ENCODE measurements at places on chromosomes 6 and 20.

GRCh38 chr20:34461779-34462087, 54.5 kb upstream of the DYNLRB1 start:
- DNase-seq: no peak

- no peak for DNase-seq
Measured at GRCh38 chr6:136344420-136344819, 54.8 kb upstream of the BCLAF1 start.

DNA sequence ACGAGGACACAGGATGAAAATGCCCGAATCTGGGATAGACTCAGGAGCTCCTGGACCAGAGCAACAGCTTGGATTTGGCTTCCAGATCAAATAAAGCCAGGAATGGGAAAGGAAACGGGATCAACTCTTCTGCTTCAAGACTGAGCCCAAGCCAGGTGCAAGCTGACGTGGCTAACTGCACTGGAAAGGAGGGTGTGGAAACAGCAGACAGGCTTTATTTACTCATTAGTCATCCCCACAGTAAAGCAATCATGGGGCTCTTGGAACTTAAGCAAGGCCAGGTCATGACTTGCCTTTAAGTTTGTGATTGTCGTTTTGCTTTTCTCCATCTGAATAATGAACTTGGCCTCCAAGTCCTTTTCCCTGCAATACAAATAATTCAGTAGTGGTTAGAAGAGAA, 45.2 kb downstream of the KIF16B start:
- no peak for DNase-seq

DNA sequence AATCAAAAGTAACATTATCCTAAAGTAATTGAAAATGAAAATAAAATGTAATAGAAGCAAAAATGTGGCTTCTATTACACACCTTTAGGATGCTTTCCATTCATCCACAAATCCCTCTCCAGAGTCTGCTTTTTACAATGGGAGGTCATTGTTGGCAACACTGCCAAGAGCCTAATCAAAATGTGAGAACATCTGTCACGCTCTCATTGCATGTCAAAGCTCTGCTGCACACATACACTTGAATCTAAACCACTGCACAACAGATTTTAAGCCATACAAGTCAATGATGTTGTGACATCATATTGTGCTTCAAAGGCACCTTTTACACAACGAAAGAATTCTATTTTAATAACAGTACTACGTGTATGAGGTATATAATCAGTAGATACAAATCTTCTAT, 82.1 kb downstream of the PREP start:
- DNase-seq: no peak

DNA sequence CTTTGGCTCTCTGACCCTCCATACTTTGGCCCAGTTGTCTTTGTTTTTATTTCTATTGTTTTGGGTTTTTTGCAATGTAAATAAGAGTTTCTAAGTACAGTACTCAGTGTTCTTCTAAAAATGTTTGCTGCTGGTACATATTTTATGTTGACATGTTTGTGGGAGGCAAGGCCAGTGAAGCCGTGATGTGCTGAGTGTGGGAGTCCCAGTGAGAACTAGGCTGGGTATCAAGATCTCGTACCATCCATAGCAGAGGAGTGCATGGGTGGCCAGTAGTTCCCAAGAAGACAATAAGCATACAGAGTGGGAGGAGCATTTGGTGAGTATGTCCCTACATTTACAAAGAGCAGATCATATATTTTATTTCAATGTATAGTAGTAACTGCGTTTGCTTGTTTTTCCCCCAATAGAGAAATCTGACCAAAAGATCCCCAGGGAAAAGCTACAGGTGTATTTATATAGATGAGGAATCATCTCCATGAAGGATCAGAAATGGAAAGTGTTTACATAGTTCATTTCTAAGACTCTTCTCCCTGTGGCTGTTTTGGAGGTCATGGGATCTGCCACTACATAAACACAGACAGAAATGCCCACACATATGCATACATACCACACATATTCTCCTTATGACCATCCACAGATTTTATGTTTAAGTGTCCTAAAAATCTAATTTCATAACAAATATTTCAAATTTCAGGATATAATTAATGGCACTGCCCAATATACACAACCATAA, 285.9 kb downstream of the ALDH8A1 start:
- no peak for DNase-seq

- DNase-seq: no peak
Measured at GRCh38 chr20:47195573-47195972, 160.9 kb downstream of the ZMYND8 start.

GRCh38 chr6:26232940-26233648, 131.9 kb upstream of the BTN3A2 start:
- no peak for DNase-seq

GRCh38 chr6:21245488-21245887, 348.1 kb upstream of the SOX4 start:
- no peak for DNase-seq

- DNase-seq: no peak
Measured at GRCh38 chr20:59138114-59138748, 25.4 kb upstream of the ZNF831 start.

DNA sequence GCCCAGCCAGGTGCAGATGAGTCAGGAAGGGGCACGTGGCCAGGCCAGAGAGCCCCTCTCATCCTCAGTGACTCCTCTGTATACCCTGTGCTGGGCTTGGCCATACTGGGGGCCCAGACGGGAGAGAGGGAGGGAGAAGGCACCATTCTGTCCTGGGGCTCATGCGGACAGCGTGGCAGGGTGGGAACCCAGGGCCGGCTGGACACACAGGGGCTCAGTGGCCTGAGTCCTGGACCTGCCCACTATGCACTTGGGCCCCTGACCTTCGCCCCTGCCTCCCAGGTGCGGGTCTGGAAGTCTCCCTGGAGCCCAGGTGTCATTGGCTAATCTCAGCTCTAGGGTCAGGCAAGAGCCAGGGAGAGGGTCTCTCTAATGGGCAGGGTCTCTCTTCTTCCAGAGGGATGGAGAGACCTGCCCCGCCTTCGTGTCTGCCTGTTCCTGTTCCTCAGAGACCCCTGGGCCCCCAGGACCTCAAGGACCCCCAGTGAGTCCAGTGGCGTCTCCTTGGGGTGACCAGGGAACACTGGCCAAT, 27.7 kb downstream of the COL20A1 start:
- no peak for DNase-seq

DNA sequence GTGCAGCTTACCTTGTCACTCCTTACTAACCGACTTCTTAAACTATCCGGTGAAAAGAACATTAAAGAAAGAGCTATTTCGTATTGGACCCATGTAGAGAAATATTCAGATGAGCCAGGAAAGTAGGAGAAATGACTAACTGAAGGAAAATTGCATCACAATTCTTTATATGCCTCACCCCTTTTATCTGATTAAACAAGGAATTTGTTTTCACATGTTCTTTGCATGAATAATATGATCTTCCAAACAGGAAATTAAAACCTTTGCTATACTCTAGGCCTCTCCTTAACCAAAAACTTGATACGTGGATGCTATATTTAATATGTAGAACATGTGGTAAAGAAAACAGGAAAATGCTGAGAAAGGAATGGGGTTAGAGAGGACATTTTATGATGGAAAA, 41.9 kb upstream of the LRRC1 start:
- no peak for DNase-seq

GRCh38 chr6:2868637-2869036, 27.0 kb upstream of the SERPINB1 start:
- DNase-seq: no peak

DNA sequence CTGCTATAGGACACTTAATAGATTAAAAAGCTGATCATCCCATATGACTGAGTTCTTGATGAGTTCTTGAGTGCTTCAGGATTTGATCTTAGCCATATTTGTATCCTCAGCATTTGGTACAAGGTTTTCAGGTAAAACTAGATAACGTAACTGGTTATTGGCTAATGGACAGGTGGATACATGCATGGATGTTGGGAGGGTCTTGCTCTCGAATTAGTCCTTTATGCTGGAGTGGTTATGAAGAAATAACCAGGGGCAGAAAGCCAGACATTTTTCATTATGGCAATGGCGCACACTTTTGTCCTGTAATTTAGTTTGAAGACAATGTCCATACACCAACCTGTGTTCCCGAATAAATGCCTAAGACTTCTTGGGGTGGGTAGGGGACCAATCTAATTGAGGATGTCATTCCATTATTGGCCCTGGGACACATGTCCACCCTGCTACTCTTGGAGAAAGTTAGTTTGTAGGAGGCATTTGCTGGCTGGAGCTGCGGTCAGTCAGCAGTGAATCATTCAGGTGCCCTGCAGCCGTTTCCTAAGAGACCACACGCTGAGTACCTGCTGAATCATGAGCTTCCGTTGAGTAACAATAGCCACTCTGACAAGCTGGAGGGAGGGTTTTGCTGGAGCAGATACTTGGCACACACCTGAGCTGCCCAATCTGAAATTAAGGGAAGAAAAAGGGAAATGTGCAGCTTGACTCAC, 194.4 kb downstream of the FOXA2 start:
- DNase-seq: no peak

GRCh38 chr6:128278836-128279235, 241.6 kb downstream of the PTPRK start:
- DNase-seq: no peak

DNA sequence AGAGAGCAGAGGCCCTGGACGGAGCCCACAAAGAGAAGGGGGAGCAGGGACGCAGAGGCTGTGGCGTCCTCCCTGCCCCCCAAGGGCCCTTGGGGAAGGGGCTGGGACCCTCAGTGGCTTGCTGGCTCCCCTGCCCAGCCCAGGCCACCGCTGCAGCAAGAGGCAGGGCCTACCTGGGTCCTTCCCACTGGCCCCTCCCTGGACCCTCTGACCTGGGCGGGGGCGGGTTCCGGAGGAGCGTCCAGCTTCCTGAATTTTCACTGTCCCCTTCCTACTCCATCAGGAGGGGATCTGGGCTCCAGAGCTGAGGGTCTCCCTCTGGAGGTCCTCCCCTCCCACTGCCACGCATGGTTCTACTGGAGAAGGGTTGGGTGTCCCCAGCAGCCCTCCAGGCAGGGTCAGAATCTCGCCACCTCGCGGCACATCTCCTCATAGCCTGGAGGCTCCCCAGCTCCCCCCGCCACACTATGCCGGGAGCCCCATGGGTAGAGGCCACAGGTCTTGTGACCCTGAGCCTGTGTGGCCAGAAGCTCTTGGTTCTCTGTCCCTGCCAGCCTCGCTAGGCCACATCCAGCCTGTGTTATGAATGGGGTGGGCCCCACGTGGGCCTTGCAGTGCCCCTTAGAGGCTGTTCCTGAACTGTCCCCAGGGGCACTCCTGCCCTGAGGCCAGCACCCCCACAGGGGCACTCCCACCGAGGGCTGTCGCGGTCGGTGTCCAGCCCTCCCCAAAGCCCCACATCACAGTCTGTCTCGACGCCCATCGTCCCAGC, 1.0 kb upstream of the SOX18 start:
- DNase-seq: no peak

GRCh38 chr6:141077355-141078333, 1055.1 kb upstream of the GJE1 start:
- no peak for DNase-seq

DNA sequence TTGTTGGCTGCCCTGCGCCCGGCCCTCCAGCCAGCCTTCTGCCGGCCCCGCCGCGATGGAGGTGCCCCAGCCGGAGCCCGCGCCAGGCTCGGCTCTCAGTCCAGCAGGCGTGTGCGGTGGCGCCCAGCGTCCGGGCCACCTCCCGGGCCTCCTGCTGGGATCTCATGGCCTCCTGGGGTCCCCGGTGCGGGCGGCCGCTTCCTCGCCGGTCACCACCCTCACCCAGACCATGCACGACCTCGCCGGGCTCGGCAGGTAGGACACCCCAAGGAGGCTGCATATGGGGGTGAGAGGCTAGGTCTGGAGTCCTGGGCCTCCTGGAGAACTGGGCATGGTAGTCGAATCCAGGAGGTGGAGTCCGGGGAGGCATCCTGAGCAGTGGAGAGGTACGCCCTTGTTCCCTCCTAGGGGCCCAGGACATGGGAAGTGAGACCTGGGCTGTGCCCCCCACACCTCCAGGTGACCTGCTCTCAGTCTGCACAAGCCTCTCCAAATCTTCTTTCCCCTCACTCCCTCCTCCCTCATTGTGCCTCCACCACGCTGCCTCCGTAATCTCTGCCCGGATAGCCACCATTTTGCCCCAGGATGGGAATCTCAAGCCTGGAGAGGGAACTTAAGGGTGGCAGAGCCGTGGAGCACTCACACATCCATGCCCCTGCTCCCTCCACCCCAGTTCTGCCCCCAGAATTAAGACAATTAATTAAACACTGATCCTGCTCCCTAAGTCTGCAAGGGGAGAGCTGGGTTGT, 541 bp downstream of the CDC25B start:
- no peak for DNase-seq

- DNase-seq: no peak
Measured at GRCh38 chr6:145784683-145785082, 29.9 kb downstream of the FBXO30 start.

GRCh38 chr20:51043811-51044210, 20.9 kb upstream of the KCNG1 start:
- no peak for DNase-seq

DNA sequence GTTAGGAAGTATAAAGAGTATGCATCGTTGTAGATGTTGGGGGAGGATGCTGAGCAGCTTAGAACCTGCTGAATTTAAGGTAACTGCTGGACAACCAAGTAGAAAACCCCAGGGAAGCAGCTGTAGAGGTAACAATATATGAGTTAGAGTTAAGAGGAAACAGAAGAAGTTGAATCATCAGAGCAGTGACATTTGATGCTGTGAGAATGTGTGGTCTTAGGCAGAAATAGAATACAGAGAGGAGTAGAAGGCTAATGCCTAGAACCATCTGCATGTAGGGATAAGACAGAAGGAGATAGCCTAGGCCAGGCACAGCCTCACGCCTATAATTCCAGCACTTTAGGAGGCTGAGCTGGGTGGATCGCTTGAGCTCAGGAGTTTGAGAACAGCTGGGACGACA, 22.6 kb upstream of the DYNLRB1 start:
- no peak for DNase-seq

Measured in activated T-helper 1 cell treated with Interleukin-2 at 50 U/mL for 16 hours (primary cell).